ENCODE measurements at places on chromosomes 2 and 18. TPM values are rescaled to one million over a fixed set of nuclear protein-coding genes. Genes with fewer than 3 reads are reported as not detected.

LRATD1 gene
- total RNA-seq = 0.37 TPM

TUBA4B gene
- total RNA-seq = not detected

FAM117B gene
- total RNA-seq = 1.1 TPM

UCN gene
- total RNA-seq = 0.59 TPM

SP110 gene
- total RNA-seq = 17.3 TPM

TMEM169 gene
- 0.37 TPM for total RNA-seq

SKA1 gene
- total RNA-seq = 25.4 TPM

HOXD1 gene
- not detected for total RNA-seq

CYP26B1 gene
- total RNA-seq = 2.5 TPM

CROCC2 gene
- total RNA-seq = 0.20 TPM

DHRS9 gene
- total RNA-seq = not detected

GCG gene
- not detected for total RNA-seq

HTRA2 gene
- total RNA-seq = 52.8 TPM

LAMA1 gene
- total RNA-seq = 48.1 TPM

MXD1 gene
- total RNA-seq = 3.3 TPM

SP140L gene
- total RNA-seq = 12.1 TPM

MALL gene
- total RNA-seq = 8.8 TPM

UGT1A7 gene
- not detected for total RNA-seq

ADAM23 gene
- 3.7 TPM for total RNA-seq

CNTNAP5 gene
- not detected for total RNA-seq

SAP130 gene
- total RNA-seq = 6.6 TPM

GRP gene
- total RNA-seq = not detected

CD8B2 gene
- total RNA-seq = not detected

PELI1 gene
- 4.4 TPM for total RNA-seq

KCNG2 gene
- total RNA-seq = not detected

SCN7A gene
- not detected for total RNA-seq

Data from subcutaneous preadipocyte (primary cell).